Tongue (tissue), 3 donors: ENCODE measurements at places on chromosomes 6 and 20. TPM values are rescaled to one million over a fixed set of nuclear protein-coding genes. Genes with fewer than 3 reads are reported as not detected.

- no peak for DNase-seq
These were observed 41.5 kb upstream of the SMIM28 start for GRCh38 chr6:138336221-138336620.

DNA sequence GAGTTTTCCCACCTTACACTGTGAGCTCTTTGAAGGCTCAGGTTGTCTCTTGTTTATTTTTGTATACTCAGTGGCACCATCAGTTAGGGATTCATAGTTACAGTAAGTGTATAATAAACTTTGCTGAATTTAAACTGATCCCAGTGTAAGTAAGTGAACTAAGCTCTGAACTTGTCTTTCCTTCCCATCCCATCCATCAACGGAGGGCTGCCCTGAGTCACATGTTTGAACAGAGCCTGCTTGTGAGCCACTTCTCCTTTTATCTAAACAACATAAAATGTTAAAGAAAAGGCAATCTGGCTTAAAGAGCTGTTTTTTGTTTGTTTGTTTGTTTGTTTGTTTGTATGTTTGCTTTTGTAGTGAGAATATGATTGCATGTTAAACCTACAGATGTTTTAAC, 185.7 kb upstream of the MARCKS start:
- DNase-seq, result peak; percentile 65

DNA sequence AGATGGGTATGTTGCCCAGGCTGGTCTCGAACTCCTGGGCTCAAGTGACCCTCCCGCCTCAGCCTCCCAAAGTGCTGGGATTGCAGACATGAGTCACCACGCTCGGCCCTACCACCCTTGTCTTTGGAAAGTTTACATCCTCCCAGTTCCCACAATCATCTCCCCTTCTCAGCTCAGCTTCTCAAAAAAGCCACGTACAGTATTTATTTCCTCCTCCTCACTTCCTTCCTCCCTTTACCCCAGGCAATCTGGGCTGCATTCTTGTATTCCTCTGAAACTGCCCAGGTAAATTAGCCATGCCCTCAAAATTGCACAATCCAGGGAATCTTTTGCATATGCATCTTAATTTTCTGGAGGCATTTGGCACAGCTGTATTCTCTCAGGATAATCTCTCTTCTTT, 7.4 kb upstream of the SLC23A2 start:
- no peak for DNase-seq

DNA sequence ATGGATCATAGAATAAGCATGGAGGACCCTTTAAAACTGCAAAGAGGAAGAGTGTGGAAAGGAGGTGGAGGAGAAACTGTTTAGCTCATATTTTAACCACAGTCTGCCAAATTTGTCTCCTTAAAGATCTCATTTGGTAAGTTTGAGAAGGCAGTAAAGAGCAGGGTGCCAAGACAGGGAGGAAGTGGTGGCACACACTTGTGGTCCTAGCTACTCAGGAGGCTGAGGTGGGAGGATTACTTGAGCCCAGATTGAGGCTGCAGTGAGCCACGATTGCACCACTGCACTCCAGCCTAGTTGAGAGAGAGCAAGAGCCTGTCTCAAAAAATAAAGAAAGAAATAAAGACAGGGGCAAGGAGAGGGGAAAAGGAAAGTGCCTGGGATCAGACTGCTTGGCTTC, 16.8 kb upstream of the DCBLD1 start:
- no peak for DNase-seq

DNA sequence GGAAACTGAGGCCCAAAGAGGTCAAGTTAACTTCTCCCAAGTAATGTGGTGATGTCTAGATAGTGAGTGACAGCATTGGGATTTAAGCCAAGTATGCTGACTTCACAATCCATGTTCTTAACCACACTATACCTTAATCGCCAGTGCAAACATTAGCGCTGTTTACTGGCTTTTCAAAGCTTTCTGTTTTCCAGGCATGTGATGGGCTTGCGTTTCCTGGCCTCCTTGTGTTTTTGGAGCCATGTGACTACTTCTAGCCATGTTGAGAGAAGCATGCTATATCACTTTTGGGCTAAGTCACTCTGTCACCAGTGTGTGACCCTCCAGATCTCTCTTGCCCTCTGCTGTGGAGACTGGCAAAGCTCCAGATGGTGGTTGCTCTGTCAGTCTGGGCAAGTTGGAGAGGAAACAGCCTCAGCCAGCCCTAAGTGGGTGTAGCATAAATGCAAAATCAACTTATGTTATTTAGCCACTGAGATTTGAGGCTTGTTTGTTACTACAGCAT, 76.9 kb downstream of the ANKRD6 start:
- DNase-seq, result peak; percentile 9

- DNase-seq, result peak; percentile 95
These were observed at the start of gene ARHGAP18 for GRCh38 chr6:129709769-129710449. Gene ARHGAP18, minus strand, starts transcription at chr6:129710177. Its CDS starts 41 bp downstream, at chr6:129710136.

- DNase-seq, result no peak
These were observed 84.2 kb downstream of the RNF144B start for GRCh38 chr6:18471232-18471964.

DNA sequence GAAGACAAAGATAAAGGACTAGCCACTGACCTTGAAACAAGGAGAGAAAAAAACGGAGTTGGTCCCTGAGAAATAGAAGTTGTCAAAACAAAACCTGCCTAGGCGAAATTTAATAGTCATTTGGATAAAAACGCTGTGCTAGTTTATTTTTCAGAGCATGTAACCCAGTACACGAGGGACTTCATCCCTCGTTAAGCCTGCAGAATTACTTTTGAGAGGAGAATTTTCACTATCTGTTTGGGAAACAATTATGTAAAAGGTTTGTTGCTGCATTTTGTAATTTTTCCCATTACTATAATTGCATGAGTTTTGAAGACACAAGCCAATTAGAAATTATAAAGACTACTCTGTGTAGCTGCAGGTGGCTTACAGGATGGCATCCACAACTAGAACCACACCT, 71.6 kb upstream of the MAP3K7 start:
- no peak for DNase-seq

DNA sequence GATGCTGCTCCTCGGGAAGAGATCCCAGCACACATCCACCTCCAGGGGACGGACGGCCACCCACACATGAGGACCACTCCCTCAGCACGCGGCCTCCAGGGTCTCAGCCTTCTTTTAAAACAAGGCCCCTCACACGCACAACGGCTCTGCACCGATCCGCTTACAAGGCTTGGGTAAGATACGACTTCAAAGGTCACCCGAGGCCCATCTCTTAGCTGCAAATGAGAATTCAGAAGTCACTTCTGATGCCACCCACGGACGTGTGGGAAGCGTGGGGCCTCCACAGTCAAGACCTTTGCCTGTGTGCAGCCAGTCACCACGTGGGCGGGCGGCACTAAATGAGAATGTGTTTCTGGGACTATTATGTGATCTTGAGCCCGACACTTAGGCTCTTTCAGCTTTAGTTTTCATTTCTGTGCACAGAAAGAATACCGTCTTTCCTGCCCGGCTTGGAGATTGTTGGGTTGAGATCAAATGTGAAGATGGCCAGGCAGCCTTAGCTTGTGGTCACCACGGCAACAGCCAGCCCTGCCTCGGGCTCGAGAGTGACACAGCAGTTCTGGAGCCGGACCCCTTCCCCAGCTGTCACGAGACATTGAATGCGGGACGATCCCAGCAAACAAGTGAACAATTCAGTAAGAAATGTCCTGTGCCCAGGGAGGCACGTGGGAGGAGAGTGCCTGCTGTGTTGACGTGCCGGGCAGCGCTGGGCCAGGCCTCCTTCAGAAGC, 91.6 kb downstream of the RAMACL start:
- peak; percentile 60 for DNase-seq

DNA sequence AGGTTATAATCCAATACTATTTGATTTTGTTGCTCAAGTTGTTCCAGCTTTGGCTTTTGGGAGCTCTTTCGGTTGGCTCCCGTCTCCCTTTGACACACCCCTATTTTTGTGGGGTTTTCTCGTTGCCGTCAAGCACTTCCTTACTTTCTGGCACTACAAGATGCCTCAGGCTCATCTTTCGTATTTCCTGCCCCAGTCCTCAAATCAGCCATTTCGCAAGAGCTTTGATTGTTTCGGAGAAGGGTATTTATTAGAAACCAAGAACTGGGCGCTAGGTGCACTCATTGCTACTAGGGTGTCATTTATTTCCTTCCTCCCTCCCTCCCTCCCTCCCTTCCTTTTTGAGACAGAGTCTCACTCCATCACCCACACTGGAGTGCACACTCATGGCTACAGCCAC, 13.3 kb upstream of the SOX12 start:
- DNase-seq, result no peak

DNA sequence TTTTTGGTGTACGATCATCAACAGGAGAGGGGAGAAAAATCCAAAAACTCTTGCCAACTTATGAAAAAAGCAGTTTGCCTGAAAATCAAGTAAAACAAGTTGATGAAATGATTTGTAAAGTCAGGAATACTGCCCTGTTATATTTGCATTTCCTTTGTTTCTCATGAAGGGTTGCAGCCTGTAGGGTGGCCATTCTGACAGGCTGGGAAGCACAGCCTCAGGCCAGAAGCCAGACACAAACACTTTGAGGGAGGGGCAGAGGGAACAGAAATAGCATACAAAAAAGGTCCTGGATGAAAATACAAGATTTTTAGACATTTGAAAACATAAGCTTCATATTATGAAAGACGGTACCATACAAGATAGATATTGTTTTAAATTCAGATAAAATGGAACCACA, 109.8 kb downstream of the DTNBP1 start:
- DNase-seq, result no peak

DNA sequence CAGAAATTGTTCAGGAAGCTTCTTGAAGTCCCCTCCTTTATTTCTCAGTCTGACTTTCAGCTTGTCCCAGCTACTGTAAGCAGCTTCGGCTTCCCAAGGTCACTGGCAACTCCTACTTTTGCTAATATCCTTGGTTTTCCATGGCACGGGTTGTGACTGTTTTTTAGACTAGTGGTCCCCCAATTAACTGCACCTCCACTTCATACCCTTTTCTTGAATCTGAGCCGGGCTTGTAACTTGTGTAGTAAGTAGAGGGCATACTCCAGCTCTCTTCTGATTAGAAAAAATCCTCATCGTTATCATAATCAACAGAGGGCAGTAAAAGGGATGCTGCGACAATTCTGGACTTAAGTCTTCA, 162.3 kb upstream of the TNFAIP3 start:
- DNase-seq, result no peak

- no peak for DNase-seq
These were observed 14.4 kb upstream of the RNF24 start for GRCh38 chr20:4029505-4030467.

DNA sequence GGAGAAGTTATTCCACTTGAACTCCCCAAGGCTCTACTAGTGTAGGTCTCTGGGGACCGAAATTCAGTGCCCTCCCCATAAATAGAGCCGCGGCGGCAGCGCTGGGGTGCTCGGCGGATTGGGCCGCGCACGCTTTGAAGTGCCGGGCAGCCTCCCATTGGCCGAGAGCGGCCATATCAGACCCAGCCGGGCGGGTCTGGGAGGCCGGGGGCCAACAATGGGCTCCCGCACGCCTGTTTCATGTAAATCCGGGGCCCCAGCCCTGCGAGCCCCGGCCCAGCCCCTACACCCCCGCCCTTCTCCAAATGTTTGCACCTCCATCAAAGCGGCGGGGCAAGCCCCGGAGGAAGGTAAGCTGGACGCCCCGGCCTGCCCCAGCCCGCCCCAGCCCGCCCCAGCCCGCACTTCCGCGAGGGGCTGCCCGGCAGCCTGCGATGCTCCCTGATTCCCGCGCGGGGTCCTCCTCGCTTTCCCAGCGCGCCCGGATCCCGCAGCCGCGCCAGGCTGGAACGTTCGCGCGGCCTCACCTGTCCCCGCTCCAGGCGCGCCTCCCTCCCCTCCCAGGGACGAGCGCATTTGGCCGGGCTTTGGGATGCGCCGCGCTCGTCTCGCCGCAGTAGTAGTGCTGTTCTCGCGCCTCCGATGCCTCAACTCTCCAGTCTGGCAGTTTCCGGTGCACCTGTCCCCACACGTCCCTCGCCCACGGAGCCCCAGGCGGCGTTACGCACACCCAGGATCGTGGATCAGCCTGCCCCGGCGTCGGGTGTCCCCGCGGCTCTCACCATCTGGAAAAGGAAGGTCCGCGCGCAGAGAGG, at the start of gene TBXT:
TBXT (minus strand) TSS at position 51 of the 815 bp plus-strand sequence. CDS start 260 bp downstream, outside the sequence.
- no peak for DNase-seq

DNA sequence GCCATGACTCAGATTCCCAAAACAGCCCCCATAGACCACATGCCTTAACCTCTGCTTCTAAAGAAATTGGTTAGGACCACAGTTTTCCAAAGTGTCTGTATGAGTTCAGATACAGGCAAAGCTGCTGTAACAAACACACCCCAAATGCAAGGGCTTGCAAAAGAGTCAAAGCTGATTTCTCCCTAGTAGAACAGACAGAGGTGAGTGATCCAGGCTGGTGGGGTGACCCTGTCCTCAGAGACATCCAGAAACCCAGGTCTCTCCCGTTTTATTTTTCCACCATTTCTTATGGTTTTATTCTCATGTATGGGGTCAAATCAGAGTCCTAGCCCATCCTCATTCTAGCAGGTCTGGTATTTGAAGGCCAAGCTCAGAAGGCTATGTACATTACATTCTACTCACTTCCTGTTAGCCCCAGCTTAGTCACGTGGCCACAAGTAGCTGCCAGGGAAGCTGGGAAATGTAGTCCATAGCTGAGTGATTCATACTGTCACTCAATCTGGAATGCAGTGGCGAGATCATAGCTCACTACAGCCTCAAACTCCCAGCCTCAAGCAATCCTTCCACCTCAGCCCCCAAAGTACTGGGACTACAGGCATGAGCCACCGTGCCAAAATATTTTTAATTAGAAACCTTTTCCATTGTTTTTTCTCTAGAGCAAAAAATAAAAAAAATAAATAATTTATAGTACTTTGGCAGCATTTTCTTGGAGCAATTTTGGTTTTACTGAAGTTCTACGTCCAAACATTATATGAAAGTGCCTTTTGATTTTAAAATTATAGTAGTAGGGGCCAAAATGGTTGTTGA, 175.2 kb downstream of the ZMYND8 start:
- peak; percentile 18 for DNase-seq

- DNase-seq, result peak; percentile 25
These were observed 230.7 kb downstream of the NFATC2 start for GRCh38 chr20:51311636-51312479.

The PNISR gene
- 189 TPM for total RNA-seq

The GRIK2 gene
- 3.1 TPM for total RNA-seq

The NFATC2 gene
- 9.6 TPM for total RNA-seq

The NOL7 gene
- 58.5 TPM for total RNA-seq

The OVOL2 gene
- total RNA-seq, result 1.0 TPM

The PLA2G7 gene
- total RNA-seq, result 0.82 TPM

The EMILIN3 gene
- 68.9 TPM for total RNA-seq

The PM20D2 gene
- 105 TPM for total RNA-seq

The DSP gene
- total RNA-seq, result 167 TPM

The SAPCD1 gene
- not detected for total RNA-seq
